CD4-positive, alpha-beta T cell treated with Interleukin-17A for 4 hours (primary cell): ENCODE measurements at places on chromosomes 12 and 14.

DNA sequence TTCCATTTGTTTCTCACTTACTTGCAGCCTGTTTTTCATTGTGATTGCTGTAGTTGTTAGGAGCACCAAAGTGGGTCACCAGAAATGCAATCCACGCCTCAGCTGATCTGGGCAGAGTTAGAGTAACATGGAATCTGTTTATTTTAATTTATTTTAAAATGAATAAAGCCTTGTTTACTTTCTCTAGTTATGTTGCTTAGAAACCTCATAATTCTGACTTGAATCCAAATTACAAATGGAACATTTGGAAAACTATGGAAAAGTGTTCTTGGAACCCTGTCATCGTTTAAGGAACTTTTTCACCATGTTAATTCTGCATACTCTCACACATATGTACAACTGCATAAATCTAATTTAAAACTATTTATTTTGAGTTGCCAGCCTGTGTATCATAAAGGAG lies 92.2 kb upstream of the DAAM1 start:
- DNase-seq: no peak

DNA sequence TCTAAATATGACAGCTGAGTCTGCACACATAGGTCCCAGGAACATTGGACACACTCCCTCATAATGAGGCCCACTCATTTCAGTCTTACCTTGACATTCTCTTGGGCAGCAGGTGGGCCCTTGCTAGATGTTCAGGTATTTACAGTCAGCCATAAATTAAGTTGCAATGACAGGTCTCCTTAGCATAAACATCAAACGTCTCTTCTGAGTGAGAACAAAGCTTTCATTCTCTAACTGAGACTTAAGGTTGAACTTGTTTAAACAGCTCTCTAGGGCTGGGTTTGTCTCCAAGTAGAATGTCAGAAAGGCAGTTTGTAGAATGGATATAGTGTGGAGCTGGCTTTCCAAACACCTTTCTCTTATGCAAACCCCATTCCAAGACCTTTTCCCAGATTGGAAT lies 10.3 kb downstream of the ACVR1B start:
- no peak for DNase-seq

DNA sequence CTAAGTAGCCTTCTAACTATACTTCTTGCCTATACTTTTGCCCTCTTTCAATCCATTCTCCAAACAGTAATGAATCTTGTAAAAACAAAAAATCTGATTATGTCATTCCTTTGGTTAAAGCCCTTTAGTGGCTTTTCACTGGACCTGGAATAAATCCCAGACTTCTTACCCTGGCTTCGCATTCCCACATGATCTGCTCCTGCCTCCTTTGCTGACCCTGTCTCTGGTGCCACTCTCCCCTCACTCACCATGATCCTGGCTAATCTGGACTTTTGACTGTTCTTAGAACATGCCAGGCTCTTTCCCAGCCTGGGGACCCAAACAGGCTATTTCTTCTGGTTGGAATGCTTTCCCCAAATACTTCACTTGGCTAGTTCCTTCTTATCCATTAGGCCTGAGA lies 7.9 kb downstream of the MIA2 start:
- DNase-seq: no peak

DNA sequence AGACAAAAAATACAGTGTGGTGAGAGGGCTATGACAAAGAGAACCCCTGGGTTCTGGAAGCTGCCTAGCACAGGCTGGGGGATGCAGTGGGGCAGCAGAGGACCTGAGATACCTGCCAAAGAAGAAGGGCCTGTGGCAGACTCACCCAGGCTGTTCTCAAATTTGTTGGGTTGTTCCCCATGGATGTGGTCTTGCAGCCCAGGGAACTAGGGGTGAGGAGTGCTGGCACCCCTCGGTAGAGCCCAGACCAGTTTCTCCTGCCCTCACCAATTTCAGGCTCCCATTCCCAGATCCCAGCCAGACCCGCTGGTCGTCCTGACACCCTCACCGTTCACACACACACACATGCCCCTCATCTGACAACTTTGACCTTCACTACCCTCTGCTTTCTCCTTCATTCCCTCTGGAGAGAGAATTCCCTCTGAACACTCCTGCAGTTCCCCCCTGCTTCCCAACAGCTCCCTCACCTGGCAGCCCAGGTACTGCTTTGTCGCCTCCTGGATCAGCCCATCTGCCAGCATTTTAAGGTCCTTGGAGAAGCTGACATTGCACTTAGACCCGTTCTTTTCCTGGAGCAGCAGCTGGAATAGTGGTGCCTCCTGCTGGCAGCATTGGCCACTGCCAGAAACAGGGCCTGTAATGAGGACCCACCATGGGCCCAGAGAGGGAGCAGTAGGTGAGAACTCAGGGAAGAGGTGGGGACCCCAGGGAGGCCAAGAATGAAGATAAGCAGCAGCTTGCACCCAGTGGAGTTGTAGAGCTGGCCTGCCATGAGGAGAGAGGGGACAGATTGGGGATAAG lies 5.9 kb upstream of the GDF11 start:
- DNase-seq: peak; percentile 76

- DNase-seq: no peak
Measured at GRCh38 chr14:94123868-94124267, 5.5 kb downstream of the IFI27L2 start.

DNA sequence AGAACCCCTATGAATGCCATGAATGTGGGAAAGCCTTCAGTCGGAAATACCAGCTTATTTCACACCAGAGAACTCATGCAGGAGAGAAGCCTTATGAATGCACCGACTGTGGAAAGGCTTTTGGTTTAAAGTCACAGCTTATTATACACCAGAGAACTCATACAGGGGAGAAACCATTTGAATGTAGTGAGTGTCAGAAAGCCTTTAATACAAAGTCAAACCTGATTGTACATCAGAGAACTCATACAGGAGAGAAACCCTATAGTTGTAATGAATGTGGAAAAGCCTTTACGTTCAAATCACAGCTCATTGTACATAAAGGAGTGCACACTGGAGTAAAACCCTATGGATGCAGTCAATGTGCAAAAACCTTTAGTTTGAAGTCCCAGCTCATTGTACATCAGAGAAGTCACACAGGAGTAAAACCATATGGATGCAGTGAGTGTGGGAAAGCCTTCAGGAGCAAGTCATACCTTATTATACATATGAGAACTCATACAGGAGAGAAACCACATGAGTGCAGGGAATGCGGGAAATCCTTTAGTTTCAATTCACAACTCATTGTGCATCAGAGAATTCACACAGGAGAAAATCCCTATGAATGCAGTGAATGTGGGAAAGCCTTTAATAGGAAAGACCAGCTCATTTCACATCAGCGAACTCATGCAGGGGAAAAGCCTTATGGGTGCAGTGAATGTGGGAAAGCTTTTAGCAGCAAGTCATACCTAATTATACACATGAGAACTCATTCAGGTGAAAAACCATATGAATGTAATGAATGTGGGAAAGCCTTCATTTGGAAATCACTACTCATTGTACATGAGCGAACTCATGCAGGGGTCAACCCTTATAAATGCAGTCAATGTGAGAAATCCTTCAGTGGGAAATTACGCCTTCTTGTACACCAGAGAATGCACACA lies 22.3 kb downstream of the ZNF268 start:
- DNase-seq: no peak

GRCh38 chr12:92911339-92911738 lies 17.8 kb downstream of the EEA1 start:
- DNase-seq: no peak

DNA sequence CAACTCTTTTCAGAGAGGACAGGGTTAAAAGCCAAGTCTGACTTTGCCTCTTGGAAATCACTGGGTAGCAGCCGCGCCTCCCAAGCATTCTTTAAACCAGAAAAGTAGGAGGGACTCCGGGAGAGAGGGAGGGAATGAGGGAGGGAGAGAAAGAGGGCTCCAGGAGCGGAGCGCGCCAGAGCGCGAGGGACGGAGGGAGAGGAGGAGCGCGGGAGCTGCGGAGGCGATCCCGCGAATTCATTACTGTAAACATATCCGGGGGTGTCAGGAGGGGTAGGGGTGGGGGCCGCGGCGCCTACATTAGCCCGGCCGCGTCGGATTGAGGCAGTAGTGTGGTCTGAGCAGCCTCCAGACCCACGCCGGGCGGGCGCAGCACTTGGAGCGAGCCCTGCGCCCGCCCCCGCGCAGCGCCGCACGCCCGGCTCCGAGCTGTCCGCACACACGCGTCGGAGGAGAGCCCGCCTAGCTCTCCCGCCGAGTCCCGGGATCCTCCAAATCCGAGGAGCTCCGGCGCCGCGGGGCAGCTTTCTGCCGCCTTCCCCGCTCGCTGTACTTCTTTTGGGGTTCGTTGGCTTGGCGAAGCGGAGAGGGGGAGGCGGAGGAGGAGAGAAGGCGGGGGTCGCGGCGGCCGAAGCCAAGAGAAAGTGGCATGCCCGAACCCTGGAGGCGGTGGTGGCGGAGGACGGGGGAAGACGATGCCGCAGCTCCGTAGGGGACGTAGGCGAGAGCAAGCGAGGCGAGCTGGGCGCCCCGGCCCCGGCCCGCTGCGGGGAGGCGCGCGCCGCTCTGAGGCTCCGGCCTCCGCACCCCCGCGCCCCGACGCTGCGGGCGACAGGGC lies 3.3 kb downstream of the FLRT2 start:
- DNase-seq: no peak

- DNase-seq: peak; percentile 80
Measured at GRCh38 chr14:91177073-91178034, 63.5 kb downstream of the DGLUCY start.

- DNase-seq: no peak
Measured at GRCh38 chr14:62138593-62138992, 376.4 kb downstream of the SNAPC1 start.

- no peak for DNase-seq
Measured at GRCh38 chr14:43475757-43476156, 1031.3 kb downstream of the FSCB start.

GRCh38 chr12:20646239-20646827 lies 48.8 kb upstream of the SLCO1C1 start:
- DNase-seq: no peak

DNA sequence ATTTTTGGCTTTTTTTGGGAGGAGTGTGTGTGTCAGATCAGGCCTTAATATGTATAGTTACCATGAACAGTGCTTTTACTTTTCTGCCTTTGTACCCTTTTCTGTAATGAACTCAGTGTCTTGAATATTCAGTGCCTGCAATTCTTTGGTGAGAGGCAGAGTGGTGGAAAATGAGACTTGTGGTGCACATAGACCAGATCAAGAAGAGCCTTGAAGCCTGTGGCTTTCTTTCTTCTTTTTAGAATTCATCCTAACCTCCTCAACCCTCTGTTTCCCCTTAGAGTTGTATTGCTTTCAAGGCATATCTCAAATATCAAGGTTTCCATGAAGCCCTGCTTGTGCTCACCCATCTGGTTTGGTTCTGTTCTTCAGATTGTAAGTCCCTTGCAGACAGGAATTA lies 2.6 kb downstream of the YLPM1 start:
- no peak for DNase-seq

- DNase-seq: no peak
Measured at GRCh38 chr12:18415227-18415626, 153.9 kb downstream of the PIK3C2G start.

DNA sequence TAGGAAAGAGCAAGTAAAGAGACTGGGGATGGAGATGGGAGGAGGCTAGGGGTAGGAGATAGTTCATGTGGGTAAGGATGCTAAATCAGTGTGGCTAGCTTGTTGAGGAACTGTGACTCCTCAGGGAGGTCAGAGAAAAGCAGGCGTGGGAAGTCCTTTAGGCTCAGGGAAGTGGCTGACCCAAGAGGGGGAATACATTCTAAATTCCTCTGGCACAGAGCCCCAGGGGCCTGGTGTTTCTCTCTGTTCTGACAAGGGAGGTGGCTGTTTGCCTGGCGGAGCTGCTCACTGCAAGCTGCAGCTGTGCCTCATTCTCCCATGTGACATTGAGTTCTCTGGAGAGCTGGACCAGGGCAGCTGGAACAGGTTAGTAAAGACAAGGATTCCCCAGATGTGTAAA lies 152.2 kb upstream of the SLC38A2 start:
- no peak for DNase-seq

- DNase-seq: peak; percentile 61
Measured at GRCh38 chr14:69010648-69011047, 31.5 kb upstream of the ACTN1 start.

GRCh38 chr12:49557917-49558215 lies 10.1 kb downstream of the MCRS1 start:
- no peak for DNase-seq

DNA sequence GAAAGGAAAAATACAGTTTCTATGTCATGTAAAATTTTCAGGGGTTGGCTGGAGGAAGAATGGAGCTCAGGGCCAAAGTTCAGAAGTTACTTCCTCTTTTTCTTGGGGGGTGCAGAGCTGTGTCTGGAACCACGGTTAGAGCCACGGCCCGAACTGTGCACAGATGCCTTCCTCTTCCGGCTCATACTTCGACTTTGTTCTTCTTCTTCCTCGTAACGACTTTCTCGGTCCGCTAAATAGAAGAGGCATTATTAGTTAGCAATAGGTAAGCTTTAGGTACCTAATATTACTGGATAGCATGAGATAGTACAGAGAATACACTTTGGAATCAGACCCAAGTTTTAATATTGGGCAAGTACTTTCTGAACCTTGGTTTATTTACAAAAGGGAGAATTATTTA lies 31.2 kb downstream of the SUPT16H start:
- no peak for DNase-seq

- no peak for DNase-seq
Measured at GRCh38 chr14:84806181-84806580, 723.8 kb upstream of the FLRT2 start.

DNA sequence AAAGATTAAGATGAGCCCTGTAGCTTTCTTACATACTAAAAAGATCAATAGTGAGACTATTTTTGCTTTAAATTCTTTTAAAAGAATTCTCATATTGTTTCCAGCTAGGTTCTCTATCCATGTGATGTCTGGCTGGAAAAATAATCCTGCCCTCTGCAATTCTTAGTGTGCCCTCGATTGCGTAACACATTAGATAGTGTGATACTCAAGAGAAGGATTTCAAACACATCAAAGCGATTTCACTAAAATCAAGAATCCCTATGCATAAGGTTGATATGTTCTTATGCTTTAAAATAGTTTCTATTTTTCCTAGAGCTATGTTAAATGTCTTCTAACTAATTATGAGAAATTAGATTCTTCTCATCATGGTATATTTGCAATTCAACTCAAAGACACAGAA lies 127.3 kb upstream of the PLEKHA5 start:
- no peak for DNase-seq

DNA sequence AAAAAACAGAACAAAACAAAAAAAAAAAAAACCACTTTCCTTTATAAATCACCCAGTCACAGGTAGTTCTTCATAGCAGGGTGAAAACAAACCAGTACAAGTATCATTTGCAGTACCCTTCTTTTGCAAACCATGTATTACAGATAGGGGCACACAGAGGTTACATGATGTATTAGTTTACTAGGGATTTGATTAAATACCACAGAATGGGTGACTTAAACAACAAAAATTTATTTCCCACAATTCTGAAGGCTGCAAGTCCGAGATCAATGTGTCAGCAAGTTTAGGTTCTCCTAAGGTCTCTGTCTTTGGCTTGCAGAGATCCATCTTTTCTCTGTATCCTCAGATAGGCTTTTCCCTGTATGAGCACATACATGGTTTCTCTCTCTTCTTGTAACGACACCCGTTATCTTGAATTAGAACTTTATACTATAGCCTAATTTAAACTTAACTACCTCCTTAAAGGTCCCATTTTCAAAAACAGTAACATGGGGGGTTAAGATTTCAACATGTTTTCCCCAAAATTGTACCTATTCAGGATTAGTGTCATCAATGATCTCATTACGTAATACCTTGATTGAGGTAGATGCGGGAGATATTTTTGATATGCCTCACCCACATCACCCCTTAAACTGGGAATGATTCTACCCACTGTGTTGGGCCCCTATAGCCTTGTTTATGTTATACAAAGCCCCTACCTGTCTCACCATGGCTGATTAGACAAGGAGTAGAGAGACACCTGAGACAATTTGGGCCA lies 3.5 kb upstream of the CEP128 start:
- DNase-seq: no peak
